Mesenteric fat pad (tissue), 1 donor: ENCODE measurements at places on chromosomes 4 and X. TPM values are rescaled to one million over a fixed set of nuclear protein-coding genes. Genes with fewer than 3 reads are reported as not detected.

IL21 gene
- total RNA-seq, result not detected

ZFP42 gene
- not detected for total RNA-seq

PRRG3 gene
- total RNA-seq, result 0.32 TPM

GRCh38 chrX:73647632-73648322 is 84.8 kb downstream of the CHIC1 start:
- no peak for DNase-seq

PNPLA4 gene
- total RNA-seq, result 19.9 TPM

GRCh38 chr4:129131343-129131742 is 35.4 kb downstream of the C4orf33 start:
- no peak for DNase-seq

SLC10A6 gene
- total RNA-seq, result 5.2 TPM

SPANXC gene
- not detected for total RNA-seq

GRCh38 chrX:150627957-150628356 is 59.5 kb downstream of the MTM1 start:
- DNase-seq, result no peak

GRCh38 chr4:59535541-59535940 is 1664.6 kb upstream of the ADGRL3 start:
- DNase-seq, result no peak

DNA sequence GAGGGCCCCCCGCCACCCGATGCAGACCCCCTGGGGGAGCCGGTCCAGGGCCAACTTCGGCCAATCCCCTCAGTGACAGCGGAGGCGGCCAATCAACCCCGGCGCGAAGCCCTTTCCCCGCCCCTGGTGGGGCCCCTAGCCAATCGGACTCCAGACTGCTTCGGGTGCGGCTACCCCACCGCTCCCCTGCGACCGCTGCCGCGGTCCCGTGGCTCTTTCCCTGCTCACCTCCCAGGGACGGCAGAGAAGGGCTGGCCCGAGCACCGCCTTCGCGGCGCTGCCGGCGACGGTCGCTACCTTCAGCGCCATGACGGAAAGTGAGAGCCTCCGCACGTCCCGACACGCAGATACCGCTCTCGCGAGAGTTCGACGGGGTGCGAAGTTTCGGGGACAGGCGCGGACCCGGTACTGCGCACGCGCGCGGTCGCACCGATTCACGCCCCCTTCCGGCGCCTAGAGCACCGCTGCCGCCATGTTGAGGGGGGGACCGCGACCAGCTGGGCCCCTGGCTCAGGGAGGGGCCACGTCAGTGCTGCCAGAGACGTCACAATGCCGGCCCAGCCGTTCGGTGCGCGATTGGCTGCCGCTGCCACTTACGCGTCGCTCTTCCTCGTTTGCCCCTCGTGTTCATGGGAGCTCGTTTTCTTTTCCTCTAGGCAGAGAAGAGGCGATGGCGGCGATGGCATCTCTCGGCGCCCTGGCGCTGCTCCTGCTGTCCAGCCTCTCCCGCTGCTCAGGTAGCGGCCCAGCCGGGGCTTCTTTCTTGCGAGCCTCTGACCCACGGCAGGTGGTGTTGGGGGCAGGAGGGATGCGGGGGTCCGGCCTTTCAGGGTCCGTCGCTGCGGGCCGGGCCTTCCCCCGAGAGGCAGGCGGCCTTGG is at the start of the genes IDH3G and SSR4:
IDH3G (minus strand) TSS at position 358 of the 879 bp plus-strand sequence; CDS start at position 309, 49 bp downstream.
SSR4 (plus strand) TSS at position 651 of the 879 bp plus-strand sequence; CDS start at position 671, 20 bp downstream.
- DNase-seq, result peak; percentile 97

DNA sequence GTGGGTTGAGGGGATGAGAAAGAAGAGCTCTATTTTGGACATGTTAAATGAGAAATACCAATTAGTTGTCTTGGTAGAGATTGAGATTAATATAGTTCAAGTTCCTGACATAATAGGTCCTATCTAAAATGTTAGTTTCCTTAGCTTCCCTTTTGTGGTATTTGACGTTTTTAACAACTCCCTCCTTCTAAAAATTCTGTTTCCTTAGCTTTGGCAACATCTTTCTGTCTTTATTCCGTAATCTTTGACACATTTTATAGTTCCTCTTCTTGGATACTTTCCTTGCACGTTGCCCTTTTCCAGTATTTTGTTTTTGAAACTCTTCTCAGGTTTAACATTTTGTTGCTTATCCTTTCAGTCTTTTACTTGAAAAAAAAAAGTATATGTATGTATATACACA is 36.9 kb downstream of the LAMTOR3 start:
- no peak for DNase-seq

GRCh38 chr4:79182209-79182608 is 143.7 kb downstream of the NAA11 start:
- no peak for DNase-seq

GRCh38 chr4:176818531-176818930 is 25.8 kb upstream of the VEGFC start:
- no peak for DNase-seq

GRCh38 chr4:83503974-83504373 is 19.1 kb upstream of the ABRAXAS1 start:
- DNase-seq, result no peak

DNA sequence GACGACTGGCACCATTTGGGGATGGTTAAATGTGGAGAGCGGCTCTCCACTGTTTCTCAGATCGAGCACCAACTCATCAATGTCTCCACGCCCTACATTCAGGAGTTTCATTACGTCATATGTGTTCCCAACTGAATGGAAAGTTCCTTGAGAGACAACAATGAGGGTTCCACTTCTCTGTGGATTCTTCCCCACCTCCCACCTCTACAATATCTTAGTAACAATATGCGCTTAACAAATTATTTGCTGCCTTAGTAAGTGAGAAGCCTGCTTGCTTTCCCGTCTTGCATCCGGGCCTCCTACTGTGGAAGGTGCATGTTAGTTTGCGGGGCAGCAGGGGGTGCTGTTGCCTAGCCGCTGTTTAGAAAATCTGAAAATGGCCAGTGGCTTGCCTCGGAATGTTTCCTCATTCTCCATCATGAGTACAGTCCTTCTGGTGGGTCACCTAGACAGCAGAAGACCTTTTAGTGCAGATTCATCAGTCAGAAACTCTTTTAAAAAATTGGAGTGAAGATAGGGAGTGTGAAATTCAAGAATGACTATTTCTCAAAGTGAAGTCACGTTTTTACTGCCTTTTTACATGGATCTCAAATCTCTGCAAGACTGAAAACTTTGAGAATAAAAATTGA is 55.7 kb downstream of the PHOX2B start:
- DNase-seq, result no peak

DNA sequence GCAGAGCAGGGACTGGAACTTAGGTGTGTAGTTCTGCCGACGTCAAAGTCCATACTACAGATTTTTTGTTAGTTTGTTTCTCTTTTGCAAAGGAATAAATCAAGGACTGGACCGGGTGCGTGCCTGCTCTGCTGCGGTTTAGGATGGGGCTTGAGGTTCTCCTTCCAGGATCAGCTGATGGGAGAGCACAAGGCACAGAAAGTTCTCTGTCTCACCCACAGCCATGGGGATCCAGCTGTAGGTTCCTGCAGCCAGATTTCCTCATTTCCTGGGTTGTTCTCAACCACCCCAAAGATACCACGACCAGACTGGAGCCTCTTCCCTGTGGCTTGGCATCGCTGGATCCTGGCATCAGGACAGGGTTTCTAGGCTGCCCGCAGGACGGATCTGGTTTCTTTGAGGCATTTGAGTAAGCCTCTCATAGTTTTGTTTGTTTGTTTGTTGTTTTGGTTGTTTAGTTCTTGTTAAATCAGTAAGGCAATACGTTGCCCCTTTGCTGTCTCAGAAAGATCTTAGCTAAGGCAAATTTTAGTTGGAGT is 789 bp upstream of the SRPX start:
- DNase-seq, result no peak

NRK gene
- 0.96 TPM for total RNA-seq
